ENCODE measurements at places on chromosomes 7 and 10. TPM values are rescaled to one million over a fixed set of nuclear protein-coding genes. Genes with fewer than 3 reads are reported as not detected.

GRCh38 chr10:86979296-86979818 lies 11.1 kb downstream of the ADIRF start:
- H3K27ac ChIP-seq = peak overlapping the region; percentile 82
- no peak overlapping the region for H3K4me3 ChIP-seq

GRCh38 chr7:4003503-4003902 lies 678.6 kb upstream of the FOXK1 start:
- DNase-seq = no peak
- H3K4me3 ChIP-seq = no peak overlapping the region
- no peak overlapping the region for H3K27ac ChIP-seq
- H3K4me1 ChIP-seq = no peaks in the 10 kb centered on the region
- no peaks in the 10 kb centered on the region for H3K27me3 ChIP-seq
- no peaks in the 10 kb centered on the region for H3K36me3 ChIP-seq

GRCh38 chr10:63986536-63986935 lies 465.3 kb downstream of the REEP3 start:
- no peak for DNase-seq
- H3K27me3 ChIP-seq = no peaks in the 10 kb centered on the region
- H3K27ac ChIP-seq = no peak overlapping the region
- no peaks in the 10 kb centered on the region for H3K36me3 ChIP-seq
- H3K4me3 ChIP-seq = no peak overlapping the region

- no peaks in the 10 kb centered on the region for H3K27me3 ChIP-seq
- no peak for DNase-seq
- no peak overlapping the region for H3K4me3 ChIP-seq
- peaks cover 10% of the 10 kb centered on the region for H3K4me1 ChIP-seq
- no peak overlapping the region for H3K27ac ChIP-seq
- H3K36me3 ChIP-seq = no peaks in the 10 kb centered on the region
These were observed 106.8 kb downstream of the UBE2H start for GRCh38 chr7:129845972-129846327.

- no peaks in the 10 kb centered on the region for H3K27me3 ChIP-seq
- no peaks in the 10 kb centered on the region for H3K4me1 ChIP-seq
- no peaks in the 10 kb centered on the region for H3K36me3 ChIP-seq
- DNase-seq = no peak
These were observed 7.8 kb upstream of the GLI3 start for GRCh38 chr7:42244828-42245227.

DNA sequence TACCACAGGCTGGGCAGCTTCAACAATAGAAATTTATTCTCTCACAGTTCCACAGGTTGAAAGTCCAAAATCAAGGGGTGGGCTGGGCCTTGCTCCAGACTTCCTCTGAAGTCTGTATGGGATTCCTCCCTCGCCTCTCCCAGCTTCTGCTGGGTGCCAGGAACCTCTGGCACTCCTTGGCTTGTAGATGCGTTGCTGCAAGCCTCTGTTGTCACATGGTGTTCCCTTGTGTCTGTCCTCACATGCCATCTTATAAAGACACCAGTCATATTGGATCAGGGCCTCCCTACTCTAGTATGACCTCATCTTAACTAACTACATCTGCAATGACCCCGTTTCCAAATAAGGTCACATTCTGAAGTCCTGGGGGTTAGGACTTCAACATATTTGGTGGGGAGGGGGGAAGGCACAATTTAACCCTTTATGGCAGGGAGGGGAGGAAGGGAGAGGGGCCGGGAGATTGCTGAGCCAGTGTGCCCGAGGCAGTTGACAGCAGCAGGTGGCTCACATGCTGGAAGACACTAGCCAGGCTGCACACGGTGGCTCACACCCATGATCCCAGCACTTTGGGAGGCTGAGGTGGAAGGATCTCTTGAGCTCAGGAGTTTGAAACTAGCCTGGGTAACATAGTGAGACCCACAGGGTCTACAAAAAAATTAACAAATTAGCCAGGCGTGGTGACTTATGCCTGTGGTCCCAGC lies 18.8 kb downstream of the ZNF282 start:
- no peak for DNase-seq
- H3K27me3 ChIP-seq = no peaks in the 10 kb centered on the region
- H3K4me1 ChIP-seq = no peaks in the 10 kb centered on the region
- H3K4me3 ChIP-seq = no peak overlapping the region
- peaks cover 14% of the 10 kb centered on the region for H3K36me3 ChIP-seq
- H3K27ac ChIP-seq = no peak overlapping the region

GRCh38 chr10:10860455-10860976 lies 157.2 kb upstream of the CELF2 start:
- H3K4me1 ChIP-seq = no peaks in the 10 kb centered on the region
- H3K4me3 ChIP-seq = no peak overlapping the region
- no peaks in the 10 kb centered on the region for H3K27me3 ChIP-seq
- no peaks in the 10 kb centered on the region for H3K36me3 ChIP-seq

DNA sequence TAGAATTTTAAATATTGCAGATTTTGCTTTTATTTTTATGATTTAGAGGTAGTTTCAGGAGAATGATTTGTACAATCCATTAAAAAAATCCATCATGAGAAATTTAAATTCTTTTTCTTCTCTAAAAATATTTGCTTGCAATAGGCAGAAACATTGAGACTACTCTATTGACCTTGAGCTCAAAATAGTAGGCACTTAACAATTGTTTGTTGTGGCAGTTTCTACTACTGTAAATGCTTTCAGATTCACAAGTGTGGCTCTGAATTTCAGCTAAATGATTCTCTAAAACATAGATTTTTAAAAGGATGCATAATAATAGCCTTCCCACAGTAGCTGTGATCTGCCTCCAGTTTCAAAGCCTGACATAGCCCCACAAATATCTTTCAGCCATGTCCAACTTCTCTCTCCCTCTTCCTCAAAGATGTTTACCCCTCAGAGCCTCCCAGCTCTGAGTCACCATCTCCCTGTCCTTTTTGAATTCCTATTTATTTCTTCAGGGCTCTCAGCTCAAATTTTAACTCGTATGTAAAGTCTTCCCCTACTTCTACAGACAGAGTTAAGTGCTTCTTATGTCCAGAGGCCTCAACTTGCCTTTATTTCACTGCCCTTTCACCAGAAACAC lies 160.5 kb downstream of the AOAH start:
- H3K4me1 ChIP-seq = no peaks in the 10 kb centered on the region
- no peaks in the 10 kb centered on the region for H3K27me3 ChIP-seq
- no peaks in the 10 kb centered on the region for H3K36me3 ChIP-seq
- H3K27ac ChIP-seq = no peak overlapping the region

GRCh38 chr7:111029574-111030251 lies 61.2 kb upstream of the LRRN3 start:
- H3K36me3 ChIP-seq = no peaks in the 10 kb centered on the region
- H3K27me3 ChIP-seq = no peaks in the 10 kb centered on the region
- no peak overlapping the region for H3K27ac ChIP-seq
- DNase-seq = no peak

- no peaks in the 10 kb centered on the region for H3K4me1 ChIP-seq
- H3K27me3 ChIP-seq = no peaks in the 10 kb centered on the region
- no peaks in the 10 kb centered on the region for H3K36me3 ChIP-seq
These were observed 55.9 kb upstream of the SEMA3A start for GRCh38 chr7:84250452-84250851.

DNA sequence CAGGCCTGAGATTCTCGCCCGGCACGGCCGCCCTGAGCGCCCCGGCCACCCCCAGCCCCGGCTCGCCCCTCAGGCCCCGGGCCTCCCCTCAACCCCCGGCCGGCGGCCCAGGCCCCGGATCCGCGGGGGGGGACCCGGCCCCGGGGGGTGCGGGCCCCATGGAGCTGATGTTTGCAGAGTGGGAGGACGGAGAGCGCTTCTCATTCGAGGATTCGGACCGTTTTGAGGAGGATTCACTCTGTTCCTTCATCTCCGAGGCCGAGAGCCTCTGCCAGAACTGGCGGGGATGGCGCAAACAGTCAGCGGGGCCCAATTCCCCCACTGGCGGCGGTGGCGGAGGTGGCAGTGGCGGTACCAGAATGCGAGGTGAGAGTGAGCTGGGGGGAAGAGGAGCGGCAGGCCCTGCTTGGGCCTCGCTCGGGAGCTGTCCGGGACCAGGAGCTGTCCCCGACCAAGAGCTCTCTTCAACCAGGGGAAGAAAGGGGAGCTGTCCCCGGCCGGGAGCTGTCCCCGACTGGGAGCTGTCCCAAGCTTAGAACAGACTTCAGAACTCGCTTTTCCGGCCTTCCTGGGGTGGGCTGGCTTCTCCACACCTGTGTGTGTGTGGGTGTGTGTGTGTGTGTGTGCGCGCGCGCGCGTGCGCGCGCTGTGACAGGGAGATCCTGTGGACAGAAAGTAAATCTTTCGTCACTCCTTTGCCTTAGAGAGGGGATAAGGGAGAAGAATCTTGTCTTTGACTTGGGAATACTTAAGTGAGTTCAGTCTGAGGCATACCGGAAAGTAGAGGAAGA lies 510 bp downstream of the ZSWIM8 start:
- no peaks in the 10 kb centered on the region for H3K27me3 ChIP-seq
- peaks cover 7% of the 10 kb centered on the region for H3K36me3 ChIP-seq
- peak overlapping the region; percentile 99 for H3K4me3 ChIP-seq
- H3K4me1 ChIP-seq = peaks cover 10% of the 10 kb centered on the region
- H3K27ac ChIP-seq = peak overlapping the region; percentile 94
- DNase-seq = peak; percentile 51

GRCh38 chr10:93947524-93947923 lies 46.2 kb upstream of the PLCE1 start:
- no peaks in the 10 kb centered on the region for H3K36me3 ChIP-seq
- H3K4me1 ChIP-seq = no peaks in the 10 kb centered on the region
- no peaks in the 10 kb centered on the region for H3K27me3 ChIP-seq
- no peak overlapping the region for H3K27ac ChIP-seq

DNA sequence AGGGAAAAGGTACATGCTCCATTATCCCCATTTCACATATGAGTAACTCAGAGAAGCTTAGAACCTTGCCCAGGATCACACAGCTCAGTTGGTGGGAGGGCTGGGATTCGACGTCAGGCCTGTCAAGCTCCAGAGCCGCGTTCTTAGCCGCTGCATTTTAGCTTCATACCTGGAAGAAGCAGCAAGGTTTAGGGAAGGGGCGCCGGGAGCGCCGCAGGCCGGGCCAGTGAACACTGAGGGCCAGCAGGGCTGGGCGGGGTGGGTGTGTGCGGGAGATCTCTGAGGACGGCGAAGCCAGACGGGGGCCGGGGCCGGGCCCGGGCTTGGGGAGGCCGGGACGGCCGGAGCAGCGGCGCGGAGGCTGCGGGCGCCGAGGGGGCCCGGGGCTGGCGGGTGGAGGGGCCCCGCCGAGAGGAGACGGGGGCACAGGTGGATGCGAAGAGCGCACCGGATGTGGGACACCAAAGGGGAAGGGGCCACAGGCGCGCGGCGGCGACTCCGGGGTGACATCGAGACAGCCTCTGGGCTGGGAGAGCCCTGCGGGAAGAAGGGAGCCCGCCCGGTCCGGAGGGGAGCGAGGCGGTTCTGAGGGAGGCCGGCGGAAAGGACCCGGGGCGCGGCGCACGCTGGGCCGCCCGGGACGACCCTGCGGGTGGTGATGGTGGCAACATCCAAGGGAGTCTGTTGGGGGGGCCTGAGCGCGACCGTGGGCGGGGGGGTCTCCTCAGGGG lies 498 bp downstream of the NDST2 start:
- H3K4me1 ChIP-seq = no peaks in the 10 kb centered on the region
- H3K27me3 ChIP-seq = no peaks in the 10 kb centered on the region
- H3K36me3 ChIP-seq = no peaks in the 10 kb centered on the region

DNA sequence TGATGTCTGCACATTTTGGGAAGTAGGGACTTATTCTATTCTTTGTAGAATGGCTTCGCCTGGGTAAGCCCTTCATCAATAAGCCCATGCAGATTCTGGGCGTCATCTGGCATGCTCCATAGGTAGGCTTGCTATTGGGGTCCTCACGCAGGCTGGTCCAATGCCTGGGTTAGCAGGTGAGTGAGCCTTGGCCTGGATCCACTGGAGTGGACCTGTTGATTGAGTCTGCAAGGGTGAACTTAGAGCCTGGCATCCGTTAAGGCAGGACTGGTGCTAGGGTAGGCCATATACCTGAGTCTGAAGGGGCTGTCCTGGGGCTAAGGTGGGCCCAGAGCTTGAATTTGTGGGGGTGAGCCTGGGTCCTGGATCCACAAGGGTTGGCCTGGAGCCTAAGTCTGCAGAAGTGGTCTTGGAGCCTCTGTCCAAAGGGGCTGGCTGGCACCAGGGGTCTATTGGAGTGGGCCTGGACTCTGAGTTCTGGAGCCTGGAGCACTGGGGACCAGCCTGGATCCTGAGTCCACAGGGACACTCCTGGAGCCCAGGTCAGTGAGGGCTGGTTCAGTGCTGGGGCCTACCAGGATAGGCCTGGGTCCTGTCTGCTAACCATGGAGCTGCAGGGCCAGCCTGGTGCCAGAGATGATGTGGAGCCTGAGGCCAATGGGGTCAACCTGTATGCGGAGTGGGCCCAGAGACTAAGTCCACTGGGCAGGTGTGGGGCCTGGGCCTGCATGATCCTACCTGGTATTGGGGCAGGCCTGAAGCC lies 297.7 kb downstream of the PTPRN2 start:
- H3K27ac ChIP-seq = no peak overlapping the region
- no peaks in the 10 kb centered on the region for H3K27me3 ChIP-seq
- no peak overlapping the region for H3K4me3 ChIP-seq
- DNase-seq = no peak
- H3K36me3 ChIP-seq = no peaks in the 10 kb centered on the region

GRCh38 chr10:114349522-114350215 lies 54.6 kb downstream of the AFAP1L2 start:
- H3K36me3 ChIP-seq = no peaks in the 10 kb centered on the region
- peak overlapping the region; percentile 54 for H3K27ac ChIP-seq
- no peaks in the 10 kb centered on the region for H3K27me3 ChIP-seq
- no peak overlapping the region for H3K4me3 ChIP-seq

DNA sequence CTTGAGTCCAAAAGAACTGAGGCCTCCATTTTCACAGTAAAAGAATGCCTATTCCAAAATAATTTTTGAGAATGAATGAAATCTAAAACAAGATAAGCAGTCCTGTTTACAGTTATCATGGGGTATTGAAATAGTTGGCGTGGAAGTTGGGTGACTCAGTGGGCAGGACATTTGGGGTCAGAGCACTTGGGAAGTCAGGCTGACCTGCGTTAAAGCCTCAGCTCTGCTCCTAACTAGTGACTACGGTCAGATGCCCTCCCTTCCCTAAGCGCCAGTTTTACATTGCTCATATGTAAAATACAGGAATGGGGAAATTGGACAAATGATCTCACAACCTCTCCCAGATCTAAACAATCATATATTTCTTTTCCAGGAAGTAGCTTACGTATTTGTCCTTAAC lies 2.3 kb upstream of the PAPSS2 start:
- H3K4me1 ChIP-seq = no peaks in the 10 kb centered on the region
- no peak for DNase-seq
- H3K27me3 ChIP-seq = no peaks in the 10 kb centered on the region
- no peaks in the 10 kb centered on the region for H3K36me3 ChIP-seq
- H3K27ac ChIP-seq = no peak overlapping the region
- H3K4me3 ChIP-seq = no peak overlapping the region

FFAR4 gene
- 1.0 TPM for total RNA-seq

EBF3 gene
- total RNA-seq = 4.2 TPM

AP4M1 gene
- 13.8 TPM for total RNA-seq
